ENCODE measurements at places on chromosomes 12 and 14.

DNA sequence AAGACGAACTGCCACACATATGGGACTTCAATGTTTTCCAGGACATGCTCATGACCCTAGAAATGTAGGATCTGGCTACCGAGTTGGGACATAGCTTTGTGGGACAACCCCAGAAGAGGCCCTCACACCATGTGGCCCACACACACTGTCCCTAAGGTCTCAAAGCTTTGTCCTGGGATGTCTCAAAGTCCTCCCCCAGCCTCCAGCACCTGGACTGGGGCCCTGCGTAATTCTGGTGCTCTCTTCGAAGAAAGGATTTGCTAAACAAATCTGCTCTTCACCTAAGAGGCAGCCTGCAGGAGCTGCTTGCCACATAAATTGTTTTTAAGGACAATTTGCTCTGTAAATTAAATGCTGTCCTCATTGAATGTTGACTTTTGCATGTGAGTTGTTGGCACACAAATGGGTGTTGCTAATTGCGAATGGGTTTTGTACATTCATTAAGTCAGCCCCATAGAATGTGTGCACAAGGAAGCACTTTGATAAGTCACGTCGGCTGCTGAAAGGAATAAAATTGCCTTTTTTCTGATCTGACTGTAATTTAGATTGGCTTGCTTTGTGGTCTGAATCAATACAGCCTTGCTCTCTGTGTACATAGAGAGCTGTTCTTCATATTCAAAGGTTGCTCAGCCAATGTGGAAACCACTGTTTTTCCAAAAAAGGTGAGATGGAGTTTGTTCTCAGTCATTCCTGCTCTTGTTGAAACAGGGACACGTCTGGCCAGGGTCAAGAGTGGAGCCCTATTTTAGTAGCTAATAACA, 161.6 kb upstream of the PWP1 start:
- H3K36me3 ChIP-seq: peaks cover 2% of the 10 kb centered on the region
- DNase-seq: no peak
- H3K27ac ChIP-seq: no peak overlapping the region
- H3K27me3 ChIP-seq: no peaks in the 10 kb centered on the region
- H3K4me3 ChIP-seq: no peak overlapping the region
- no peaks in the 10 kb centered on the region for H3K4me1 ChIP-seq

DNA sequence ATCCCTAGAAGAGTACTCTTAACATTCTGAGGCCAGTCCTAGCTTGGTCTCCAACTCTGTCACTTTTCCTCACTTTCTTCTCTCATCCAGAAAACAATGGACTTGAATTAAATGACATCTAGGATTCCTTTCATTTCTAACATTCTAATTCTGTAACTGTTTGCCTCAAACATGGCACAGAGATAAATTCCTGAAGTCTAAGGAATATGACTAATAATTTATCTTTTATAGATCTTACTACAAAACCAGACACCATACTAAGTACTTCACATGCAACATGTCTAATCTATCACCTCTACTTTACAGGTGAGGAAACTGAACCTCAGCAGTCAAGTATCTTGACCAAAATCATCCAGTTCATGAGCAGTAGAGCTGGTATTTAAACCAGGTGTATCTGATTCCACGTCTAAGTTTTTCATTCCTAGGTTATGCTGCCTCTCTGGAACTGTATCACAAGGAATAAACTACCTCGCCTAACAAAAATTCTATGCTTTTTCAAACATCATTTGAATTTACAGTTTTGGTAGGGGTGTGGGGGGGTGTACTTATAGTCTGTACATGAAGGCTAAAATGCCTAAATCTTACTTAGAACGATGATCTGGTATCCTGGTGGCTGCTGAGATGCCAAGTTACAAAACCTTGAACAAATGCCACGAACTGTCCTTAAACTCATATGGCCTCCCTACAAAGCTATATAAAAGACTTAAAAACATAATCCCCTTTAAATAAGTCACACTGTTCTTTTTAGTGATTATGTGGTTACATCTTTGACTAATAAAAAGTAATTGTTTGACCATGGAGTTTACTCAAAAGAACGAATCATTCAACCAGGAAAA, 41.6 kb downstream of the ATXN2 start:
- no peak overlapping the region for H3K27ac ChIP-seq
- peaks cover 17% of the 10 kb centered on the region for H3K4me1 ChIP-seq
- no peak overlapping the region for H3K4me3 ChIP-seq

DNA sequence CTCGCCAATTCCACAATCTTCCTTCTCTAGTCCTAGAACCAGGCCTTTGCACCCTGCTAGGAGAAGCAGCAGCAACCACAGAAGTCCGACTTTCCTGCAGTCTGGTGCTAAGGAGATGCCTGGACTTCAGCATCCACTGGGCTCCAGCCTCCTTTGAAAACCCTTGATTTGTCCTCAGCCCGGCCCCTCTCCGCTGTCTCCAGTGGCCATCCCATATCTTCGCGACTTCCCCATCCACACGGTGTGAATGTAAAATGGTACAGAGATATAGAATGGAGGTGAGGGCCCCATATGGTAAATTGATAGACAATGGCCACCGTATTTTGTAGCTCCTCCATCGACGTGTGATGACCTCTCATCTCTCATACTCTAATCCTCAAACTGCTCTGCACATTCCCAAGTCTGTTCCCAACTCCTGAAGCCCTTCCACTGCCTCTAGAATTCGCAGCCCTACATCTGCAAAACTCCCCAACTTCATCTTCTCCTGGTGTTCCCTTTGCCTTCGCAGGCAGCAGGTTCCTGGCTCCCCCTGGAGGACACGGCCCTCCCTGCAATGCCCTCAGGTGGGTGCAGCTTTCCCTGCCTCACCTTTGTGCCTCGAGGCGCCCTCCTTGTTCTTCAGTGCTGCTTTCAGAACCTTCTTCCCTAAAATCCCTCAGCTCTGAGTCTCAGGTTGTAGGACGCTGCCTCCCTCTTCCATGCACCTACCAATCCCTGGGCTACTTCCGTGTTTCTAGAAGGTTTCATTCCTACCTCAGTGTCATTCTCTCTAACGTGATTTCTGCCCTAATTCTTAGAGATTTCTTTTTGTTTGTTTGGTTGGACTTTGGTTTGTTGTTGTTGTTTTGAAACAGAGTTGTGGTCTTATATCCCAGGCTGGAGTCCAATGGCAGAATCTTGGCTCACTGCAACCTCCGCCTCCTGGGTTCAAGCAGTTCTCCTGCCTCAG, 36.7 kb downstream of the TMBIM6 start:
- DNase-seq: peak; percentile 71
- no peak overlapping the region for H3K4me3 ChIP-seq
- H3K4me1 ChIP-seq: peaks cover 13% of the 10 kb centered on the region
- H3K36me3 ChIP-seq: no peaks in the 10 kb centered on the region
- peaks cover 35% of the 10 kb centered on the region for H3K27me3 ChIP-seq

DNA sequence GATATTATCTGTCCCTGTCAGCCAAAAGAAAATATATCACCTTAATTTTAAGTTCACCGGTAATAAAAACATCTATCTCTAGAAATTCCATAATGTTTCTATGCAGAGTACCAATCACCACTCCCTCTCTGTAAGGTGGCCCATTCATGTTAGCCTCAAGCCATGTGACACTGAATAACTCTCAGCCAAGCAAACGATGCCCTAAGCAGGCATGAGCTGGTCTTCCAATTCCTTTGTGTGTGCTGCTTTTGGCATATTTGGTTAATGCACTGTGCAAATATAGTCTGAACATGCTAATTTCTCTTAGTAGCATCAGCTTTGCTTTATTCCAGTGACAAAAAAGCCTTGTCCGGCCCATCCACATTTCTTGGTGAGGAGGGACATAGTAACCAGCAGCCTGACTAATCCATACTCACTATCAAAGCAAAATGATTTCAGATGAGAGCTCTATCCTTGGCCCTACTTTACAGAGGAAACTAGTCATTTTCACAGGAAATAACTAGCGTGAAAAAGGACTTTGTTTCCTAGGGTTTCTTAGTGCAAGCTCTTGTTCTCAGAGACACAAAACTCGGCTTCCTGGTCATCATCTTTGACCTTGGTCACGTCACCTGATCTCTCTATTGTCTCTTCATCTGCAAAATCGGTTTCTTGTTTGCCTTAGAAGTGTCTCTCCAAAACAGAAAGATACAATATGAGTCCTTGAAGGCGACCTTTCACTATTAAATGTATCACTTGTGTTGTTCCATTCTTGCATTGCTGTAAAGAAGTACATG, 59.2 kb upstream of the RTRAF start:
- peak overlapping the region; percentile 33 for H3K27ac ChIP-seq
- peaks cover 65% of the 10 kb centered on the region for H3K36me3 ChIP-seq
- no peak for DNase-seq
- no peaks in the 10 kb centered on the region for H3K27me3 ChIP-seq

DNA sequence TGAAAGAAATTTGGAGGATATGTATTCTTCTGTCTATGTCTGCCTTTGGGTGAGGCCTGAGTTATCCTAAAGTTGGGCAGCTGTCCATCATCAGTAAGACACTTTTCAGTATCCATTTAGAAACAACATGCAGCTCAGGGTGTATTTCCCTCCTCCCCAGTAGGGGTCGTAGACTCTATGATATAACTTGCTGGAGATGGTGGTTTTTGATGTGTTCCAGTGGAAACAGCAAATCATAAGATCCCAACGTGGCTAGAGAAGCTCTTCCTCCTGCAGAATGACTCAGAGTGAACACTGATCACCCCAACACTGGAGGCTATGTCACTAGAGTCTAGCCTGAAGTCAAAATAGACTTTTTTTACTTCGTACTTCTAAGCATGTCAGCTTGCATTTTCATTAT, 331.6 kb upstream of the STXBP6 start:
- H3K4me3 ChIP-seq: no peak overlapping the region
- DNase-seq: no peak
- no peaks in the 10 kb centered on the region for H3K4me1 ChIP-seq
- H3K27ac ChIP-seq: no peak overlapping the region

DNA sequence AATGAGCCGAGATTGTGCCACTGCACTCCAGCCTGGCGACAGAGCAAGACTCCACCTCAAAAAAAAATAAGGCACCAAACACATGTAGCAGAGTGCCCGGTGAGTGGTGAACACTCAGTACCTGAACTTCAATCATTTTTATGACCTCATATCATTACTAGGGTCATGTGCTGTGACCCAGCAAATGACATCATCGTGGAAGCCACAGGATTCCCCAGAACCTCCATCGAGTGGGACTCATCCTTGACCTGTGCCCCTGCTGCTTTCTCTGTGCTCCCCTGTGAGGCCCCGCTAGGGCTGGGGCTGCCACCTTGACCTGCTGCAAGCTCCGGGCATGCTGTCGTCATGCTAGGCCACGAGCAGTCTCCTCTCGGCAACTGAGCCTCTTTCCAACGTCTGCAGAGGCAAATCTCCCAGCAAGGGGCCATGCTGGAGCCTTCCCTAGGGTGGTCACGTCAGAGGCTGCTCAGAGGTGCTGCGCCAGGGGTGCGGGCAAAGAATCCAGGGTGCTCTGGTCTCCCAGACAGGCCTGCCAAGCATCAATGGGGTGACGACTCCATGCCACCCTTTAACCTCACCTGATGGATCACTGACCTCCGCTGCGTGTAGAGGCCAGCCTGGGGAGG, 18.5 kb downstream of the GLTP start:
- peak overlapping the region; percentile 5 for H3K27ac ChIP-seq
- H3K36me3 ChIP-seq: peaks cover 15% of the 10 kb centered on the region
- H3K4me3 ChIP-seq: no peak overlapping the region
- DNase-seq: no peak
- peaks cover 29% of the 10 kb centered on the region for H3K4me1 ChIP-seq

GRCh38 chr14:91311284-91311662, 66.8 kb upstream of the GPR68 start:
- peak overlapping the region; percentile 91 for H3K27ac ChIP-seq

- H3K4me3 ChIP-seq: no peak overlapping the region
- DNase-seq: no peak
- H3K27me3 ChIP-seq: no peaks in the 10 kb centered on the region
- peaks cover 26% of the 10 kb centered on the region for H3K36me3 ChIP-seq
Measured at GRCh38 chr14:23561873-23562821, 5.4 kb downstream of the AP1G2 start.

GRCh38 chr14:104514156-104514848, 65.3 kb upstream of the C14orf180 start:
- no peak for DNase-seq
- H3K4me1 ChIP-seq: no peaks in the 10 kb centered on the region
- no peaks in the 10 kb centered on the region for H3K36me3 ChIP-seq

- H3K36me3 ChIP-seq: peaks cover 53% of the 10 kb centered on the region
- no peaks in the 10 kb centered on the region for H3K27me3 ChIP-seq
- peak overlapping the region; percentile 83 for H3K4me3 ChIP-seq
- peak overlapping the region; percentile 95 for H3K27ac ChIP-seq
- H3K4me1 ChIP-seq: peaks cover 18% of the 10 kb centered on the region
- peak; percentile 65 for DNase-seq
Measured at GRCh38 chr12:130870442-130871285, 1.2 kb upstream of the RAN start.

GRCh38 chr14:38528582-38528981, 272.7 kb upstream of the CLEC14A start:
- H3K27ac ChIP-seq: no peak overlapping the region
- H3K4me3 ChIP-seq: no peak overlapping the region
- no peak for DNase-seq
- peaks cover 3% of the 10 kb centered on the region for H3K36me3 ChIP-seq
- H3K4me1 ChIP-seq: no peaks in the 10 kb centered on the region
- H3K27me3 ChIP-seq: no peaks in the 10 kb centered on the region

- H3K4me3 ChIP-seq: peak overlapping the region; percentile 70
- no peaks in the 10 kb centered on the region for H3K36me3 ChIP-seq
- no peaks in the 10 kb centered on the region for H3K27me3 ChIP-seq
- peak overlapping the region; percentile 45 for H3K27ac ChIP-seq
Measured at GRCh38 chr12:3896801-3897351, 23.7 kb upstream of the PARP11 start.

GRCh38 chr14:74621556-74621955, 9.5 kb upstream of the LTBP2 start:
- no peak for DNase-seq
- no peak overlapping the region for H3K4me3 ChIP-seq
- H3K36me3 ChIP-seq: peaks cover 20% of the 10 kb centered on the region

- H3K27ac ChIP-seq: no peak overlapping the region
- H3K4me3 ChIP-seq: no peak overlapping the region
- no peak for DNase-seq
- H3K4me1 ChIP-seq: peaks cover 52% of the 10 kb centered on the region
- no peaks in the 10 kb centered on the region for H3K27me3 ChIP-seq
- H3K36me3 ChIP-seq: peaks cover 2% of the 10 kb centered on the region
Measured at GRCh38 chr12:11667171-11667570, 17.7 kb downstream of the ETV6 start.

- H3K36me3 ChIP-seq: peaks cover 20% of the 10 kb centered on the region
- DNase-seq: no peak
- no peak overlapping the region for H3K27ac ChIP-seq
- H3K4me1 ChIP-seq: peaks cover 52% of the 10 kb centered on the region
- no peaks in the 10 kb centered on the region for H3K27me3 ChIP-seq
- no peak overlapping the region for H3K4me3 ChIP-seq
Measured at GRCh38 chr14:89447182-89447944, 30.3 kb upstream of the FOXN3 start.

- H3K4me3 ChIP-seq: no peak overlapping the region
- no peaks in the 10 kb centered on the region for H3K4me1 ChIP-seq
- H3K36me3 ChIP-seq: no peaks in the 10 kb centered on the region
- H3K27ac ChIP-seq: no peak overlapping the region
- peaks cover 20% of the 10 kb centered on the region for H3K27me3 ChIP-seq
- no peak for DNase-seq
Measured at GRCh38 chr12:103627189-103627855, 40.2 kb downstream of the STAB2 start.

- H3K4me3 ChIP-seq: no peak overlapping the region
- peaks cover 12% of the 10 kb centered on the region for H3K4me1 ChIP-seq
- no peak for DNase-seq
- H3K27me3 ChIP-seq: peaks cover 6% of the 10 kb centered on the region
- no peak overlapping the region for H3K27ac ChIP-seq
Measured at GRCh38 chr12:6313326-6313940, 3.0 kb downstream of the PLEKHG6 start.

GRCh38 chr12:22529281-22530060, 14.9 kb downstream of the C2CD5 start:
- H3K4me3 ChIP-seq: no peak overlapping the region
- no peaks in the 10 kb centered on the region for H3K27me3 ChIP-seq
- no peak overlapping the region for H3K27ac ChIP-seq
